T-helper 1 cell (primary cell): ENCODE measurements at places on chromosomes 16 and 17.

DNA sequence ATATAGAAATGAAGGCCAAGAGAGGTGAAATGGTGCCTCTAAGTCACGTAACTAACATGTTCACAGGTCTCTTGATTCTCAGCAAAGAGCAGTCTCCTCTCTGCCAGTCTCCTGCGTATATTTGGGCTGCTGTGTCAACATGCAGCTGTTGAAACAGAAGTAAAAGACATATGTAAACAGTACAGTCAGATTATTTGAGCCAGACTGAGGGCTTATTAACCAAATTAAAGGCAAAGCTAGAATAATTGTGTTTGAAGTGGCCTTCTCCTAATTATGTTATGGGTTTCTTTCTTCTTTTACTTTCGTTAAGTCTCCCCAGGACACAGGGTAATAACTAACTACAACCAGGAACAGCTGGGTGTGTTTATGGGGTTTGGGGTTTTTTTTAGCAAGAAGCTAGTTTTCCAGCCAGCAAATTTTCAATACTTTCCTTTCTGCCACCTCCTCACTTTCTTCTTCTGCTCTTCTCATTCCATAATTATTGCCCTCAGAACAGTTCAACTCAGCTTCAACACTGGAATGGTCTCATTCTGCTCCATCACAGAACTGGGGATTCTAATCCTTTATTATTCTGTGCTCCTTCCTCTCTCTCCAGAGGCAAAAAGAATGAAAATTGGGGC is 18.4 kb downstream of the G6PC1 start:
- DNase-seq = no peak

GRCh38 chr16:73046849-73047214 is 1.1 kb downstream of the ZFHX3 start:
- DNase-seq = no peak

DNA sequence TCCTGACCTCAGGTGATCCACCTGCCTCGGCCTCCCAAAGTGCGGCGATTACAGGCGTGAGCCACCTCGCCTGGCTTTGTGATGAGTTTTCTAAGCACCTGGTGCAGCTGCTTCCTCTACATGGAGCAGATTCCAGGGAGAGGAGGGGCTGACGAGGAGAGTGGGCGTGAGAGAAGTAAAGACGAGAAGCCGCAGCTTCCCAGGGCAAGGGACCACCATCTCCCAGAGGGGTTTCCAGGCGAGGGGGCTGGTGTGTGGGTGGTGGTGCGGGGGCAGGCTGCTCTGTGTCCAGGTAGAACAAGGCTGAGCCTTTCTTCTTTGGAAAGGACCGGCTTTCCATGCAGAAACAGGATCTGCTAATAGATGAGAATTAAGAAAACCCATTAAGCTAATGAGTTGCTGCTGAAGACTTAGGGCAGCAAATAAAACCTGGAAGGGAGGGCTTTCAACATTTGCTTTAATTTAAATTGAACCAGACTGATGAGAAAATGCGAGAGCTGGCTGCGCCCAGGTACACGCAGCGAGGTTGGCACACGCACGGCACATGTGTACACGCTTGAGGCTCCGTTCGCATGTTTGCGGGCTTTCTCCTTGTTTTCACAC is 236.7 kb downstream of the RBFOX3 start:
- no peak for DNase-seq

- no peak for DNase-seq
Observed at GRCh38 chr17:16923904-16924695, 47.8 kb downstream of the TNFRSF13B start.

GRCh38 chr17:5431949-5432556 is 6.9 kb downstream of the C1QBP start:
- no peak for DNase-seq

DNA sequence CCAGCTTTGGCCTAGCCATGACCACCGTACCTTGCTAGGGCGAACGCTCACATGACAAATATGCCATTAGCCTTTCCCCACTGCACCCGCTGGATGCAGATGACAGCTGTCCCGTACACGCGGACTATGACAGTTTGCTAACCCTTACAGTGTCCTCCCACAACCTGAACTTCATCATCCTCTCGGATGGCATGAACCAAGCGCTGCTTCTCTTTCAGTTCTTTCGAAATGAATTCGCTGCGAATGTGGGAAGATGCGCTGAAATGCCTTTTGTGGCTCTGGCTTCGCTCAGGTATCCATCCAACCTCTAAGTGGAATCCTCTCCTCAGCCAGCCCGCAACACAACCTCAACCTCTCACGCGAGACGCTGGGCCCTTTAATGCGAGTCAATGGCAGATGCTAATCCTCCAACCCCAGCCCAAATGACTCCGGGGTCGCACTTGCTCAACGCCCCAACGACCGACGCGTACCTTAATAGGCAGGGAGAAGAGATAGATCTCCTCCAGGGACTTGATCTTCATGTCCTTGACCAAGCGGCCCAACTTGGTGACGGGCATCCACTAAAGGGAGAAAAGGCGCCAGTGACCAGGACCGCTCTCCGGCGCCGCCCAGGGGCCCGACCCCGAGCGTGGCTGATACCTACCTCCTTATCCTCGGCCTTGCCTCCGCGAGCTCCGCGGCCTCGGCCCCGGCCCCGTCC is 670 bp downstream of the RPS2 start:
- DNase-seq = no peak
